ENCODE measurements at places on chromosomes 11 and 22.
A peak's percentile ranks its signal among the peaks of the same experiment; 100 is the strongest.

DNA sequence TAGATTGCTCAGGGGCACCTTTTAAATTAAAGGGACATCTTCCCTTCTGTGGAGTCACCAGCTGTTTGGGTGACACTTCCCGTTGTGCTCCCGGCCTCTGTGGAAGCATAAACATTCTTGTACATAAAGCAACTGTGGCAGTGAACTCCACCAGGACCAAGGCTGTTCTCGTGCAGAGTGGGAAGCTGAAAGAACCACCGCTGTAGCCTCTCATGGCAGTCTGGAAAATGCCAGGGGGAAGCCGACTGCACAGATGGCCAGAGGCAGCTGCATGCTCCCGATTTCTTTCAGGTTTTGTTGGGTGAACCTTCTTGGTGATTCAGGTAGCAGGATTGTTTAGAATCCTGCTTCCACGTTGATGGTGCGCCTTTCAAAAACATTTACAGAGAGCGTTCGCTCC, 10.3 kb downstream of the UBASH3B start:
- no peak for DNase-seq

DNA sequence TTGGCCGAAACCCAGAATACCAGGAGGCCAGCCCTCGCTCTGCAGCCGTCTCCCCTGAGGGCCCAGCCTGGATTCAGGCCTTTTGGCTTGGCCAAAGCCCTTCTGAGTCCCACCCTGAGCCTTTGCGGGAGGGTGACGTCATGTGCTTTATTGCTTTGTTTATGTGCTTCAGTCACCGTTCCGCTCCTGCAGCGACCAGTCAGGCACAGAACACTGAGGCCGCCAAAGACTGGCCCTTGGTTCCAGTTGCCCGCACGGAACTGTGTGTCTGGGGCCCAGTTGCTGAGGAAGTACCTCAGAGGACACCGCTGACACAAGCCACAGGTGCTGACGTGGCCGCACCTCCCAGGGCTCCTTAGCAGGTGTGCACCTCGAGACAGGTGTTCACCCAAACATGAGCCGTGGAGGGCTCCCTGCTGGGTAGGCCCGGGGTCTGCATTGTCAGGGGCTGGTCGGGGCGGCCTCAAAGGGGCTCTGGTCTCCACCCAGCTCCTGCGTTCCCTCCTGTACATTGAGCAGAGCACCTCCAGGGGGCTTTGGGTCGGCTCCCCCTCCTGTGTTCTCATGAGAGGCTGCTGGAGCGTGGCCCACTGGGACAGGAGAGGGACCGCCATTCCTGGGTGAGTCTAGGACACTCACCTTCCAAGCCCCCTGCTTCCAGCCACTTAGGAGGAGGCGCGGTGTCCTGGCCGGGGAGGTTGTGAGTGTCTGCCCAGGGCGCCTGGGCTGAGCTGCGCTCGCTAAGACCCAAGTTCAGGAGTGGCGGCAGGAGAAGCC, 376.8 kb downstream of the TBC1D22A start:
- DNase-seq = peak; percentile 11

DNA sequence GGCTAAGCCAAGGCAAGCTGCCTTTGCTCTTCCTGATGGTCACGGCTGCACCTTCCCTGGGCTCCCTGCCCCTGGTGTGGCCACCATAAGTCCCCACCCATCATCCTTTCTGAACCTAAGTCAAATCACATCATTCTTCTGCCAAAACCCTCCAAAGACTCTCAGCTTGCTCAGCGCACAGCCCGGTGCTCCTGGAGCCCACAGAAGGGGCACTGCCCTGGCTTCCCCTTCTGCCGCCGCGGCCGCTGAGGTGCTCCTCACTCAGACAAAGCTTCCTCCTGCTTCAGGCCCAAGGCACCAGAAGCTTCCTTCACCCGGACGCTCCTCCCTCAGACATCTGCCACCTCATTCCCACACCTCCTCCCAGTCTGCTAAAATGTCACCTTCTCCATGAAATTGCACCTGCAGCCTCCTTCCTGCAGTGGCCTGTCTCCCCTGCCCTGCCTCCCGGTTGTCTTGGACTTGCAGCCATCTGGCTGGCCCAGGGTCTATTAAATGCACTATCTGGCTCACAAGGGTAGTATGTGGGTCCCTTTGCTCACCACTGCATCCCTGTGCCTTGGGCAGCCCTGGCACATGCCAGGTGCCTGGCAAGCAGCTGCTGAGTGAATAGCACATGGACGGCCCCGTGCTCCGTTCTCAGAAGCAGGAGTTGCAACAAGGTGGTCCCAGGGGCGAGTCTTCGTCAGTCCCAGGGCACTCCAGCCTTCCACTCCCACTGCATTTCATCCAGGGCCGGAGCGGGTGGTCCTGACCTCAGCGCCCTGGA, 108.2 kb downstream of the WNT7B start:
- no peak for DNase-seq

DNA sequence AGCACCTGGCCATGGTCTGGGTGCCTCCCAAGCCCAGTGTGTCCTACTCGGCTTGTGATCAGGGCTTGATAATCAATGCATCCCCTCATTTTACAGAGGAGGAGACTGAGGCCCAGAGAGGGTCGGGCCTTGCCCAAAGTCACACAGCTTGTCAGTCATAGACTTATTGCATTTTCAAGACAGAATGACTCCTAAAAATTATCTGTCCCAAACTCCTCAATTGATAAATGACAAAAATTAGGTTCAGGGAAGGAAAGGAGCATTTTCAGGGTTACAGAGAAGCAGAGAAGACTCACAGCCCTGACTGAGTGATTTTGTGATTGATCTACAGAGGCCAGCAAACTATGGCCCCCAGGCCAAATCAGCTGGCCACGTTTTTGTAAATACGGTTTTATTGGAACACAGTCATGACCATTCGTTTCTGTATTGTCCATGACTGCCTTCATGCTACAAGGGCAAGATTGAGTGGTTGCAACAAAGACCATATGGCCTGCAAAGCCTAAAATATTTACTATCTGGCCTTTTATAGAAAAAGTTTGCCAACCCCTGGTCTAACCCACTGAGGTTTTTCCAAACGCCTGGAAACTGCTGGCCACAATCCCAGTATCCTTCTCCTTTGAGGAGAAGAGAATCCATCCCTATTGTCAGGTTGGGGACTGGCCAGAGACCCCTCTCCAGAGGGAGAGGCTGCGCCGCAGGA, 35.1 kb upstream of the NAV2 start:
- no peak for DNase-seq

DNA sequence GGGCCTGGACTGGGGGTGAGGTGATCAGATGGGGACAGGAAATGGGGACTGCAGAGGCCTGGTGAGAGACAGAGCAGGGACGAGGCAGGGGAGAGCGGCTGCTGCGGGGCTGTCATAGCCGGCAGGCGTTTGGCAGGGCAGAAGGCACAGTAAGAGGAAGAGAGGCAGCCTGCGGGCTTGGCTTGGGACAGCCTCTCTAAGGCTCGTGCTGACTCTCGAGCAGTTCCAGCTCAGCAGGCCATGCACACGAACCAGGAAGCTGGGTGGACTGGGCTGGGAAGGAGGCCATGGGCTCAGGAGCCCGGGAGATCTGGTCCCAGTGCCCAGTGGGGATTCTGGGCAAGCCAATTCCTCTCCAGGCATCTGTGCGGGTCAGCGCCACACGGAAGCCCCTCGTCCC, 19.6 kb upstream of the EIF3D start:
- no peak for DNase-seq

- DNase-seq = no peak
Observed at GRCh38 chr11:131923309-131923708, 552.9 kb downstream of the NTM start.

DNA sequence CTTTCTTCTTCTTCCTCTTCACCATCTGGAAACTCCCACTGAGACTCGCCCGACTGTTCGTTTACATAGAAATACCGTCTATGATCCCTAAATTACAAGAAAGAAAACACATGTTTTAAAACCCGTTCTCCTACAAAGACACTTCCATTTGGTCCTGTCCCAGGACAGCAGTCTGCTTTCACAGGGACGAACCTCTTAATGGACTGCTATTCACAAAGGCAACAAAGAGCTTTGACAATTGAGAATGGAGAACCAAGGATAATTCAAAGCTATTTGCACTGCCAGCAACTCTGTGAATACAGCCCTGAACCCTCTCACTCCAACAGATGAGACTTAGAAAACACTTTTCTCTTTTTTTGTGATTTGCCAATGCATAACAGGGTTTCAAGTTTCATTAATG, 16.3 kb upstream of the AGBL2 start:
- DNase-seq = no peak

DNA sequence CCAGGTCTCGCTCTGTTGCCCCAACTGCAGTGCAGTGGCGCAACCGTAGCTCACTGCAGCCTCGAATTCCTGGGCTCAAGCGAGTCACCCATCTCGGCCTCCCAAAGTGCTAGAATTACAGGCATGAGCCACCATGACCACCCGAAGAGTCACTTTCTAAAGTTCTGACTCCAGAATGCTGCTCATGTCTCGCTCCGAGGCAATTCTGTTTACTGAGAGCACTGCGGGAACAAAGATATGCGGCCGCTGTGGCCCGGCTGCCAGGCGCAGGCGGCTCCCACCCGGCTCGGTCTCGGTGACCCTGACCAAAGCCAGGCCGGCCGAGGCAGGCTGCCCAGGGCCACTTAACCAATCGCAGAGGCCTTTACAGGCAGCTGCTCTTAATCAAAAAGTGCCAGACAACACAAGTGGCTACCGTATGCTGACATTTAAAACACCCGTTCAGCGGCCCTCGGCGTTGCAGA, 78.7 kb downstream of the PHF21B start:
- DNase-seq = no peak

DNA sequence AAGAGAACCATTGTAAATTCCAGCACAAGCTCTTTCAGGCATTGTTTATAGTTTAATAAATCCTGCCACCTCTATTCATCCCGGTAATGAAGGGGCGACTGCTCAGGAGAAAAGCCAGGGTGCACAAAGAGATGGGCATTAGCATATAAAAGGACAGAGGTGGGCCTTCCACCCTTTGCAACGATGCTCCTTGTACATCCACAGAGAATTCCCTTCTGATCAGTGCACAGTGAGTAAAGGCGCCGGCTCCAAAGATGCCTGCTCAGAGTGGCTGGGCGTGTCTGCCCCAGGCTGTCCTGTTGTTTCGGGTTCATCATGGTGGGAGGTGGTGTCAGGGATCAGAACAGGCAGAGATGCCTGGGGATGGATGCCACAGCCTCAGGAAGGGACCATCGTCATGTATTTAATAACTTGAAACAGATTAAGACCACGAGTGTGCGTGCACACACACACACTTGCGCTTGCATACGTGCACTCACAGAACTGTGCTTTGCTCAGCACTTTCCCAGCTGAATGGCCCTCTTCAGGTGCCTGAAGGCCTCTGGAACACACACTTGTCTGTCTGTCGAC, 305.0 kb downstream of the TBC1D22A start:
- DNase-seq = no peak

GRCh38 chr11:118314988-118315411, 10.5 kb downstream of the CD3E start:
- DNase-seq = no peak

- DNase-seq = peak; percentile 52
Observed at GRCh38 chr11:36000616-36001190, 56.8 kb downstream of the LDLRAD3 start.

- peak; percentile 58 for DNase-seq
Observed at GRCh38 chr22:49152127-49152938, 675.3 kb downstream of the BRD1 start.
